ENCODE measurements at places on chromosomes 4 and X. TPM values are rescaled to one million over a fixed set of nuclear protein-coding genes. Genes with fewer than 3 reads are reported as not detected.

Gene XK
- 27.0 TPM for total RNA-seq

Gene DIPK2B
- 4.5 TPM for total RNA-seq

GRCh38 chr4:10981096-10981495 lies 296.5 kb upstream of the CLNK start:
- no peaks in the 10 kb centered on the region for H3K4me1 ChIP-seq
- H3K4me3 ChIP-seq: no peak overlapping the region
- no peak for DNase-seq
- H3K36me3 ChIP-seq: no peaks in the 10 kb centered on the region
- H3K27ac ChIP-seq: no peak overlapping the region

- H3K27ac ChIP-seq: no peak overlapping the region
- no peak overlapping the region for H3K4me3 ChIP-seq
- H3K4me1 ChIP-seq: no peaks in the 10 kb centered on the region
- no peak for DNase-seq
- no peaks in the 10 kb centered on the region for H3K36me3 ChIP-seq
- H3K27me3 ChIP-seq: no peaks in the 10 kb centered on the region
Measured at GRCh38 chr4:144985531-144985930, 112.5 kb downstream of the ANAPC10 start.

Gene PCDH19
- total RNA-seq: 0.71 TPM

Measured in sigmoid colon (tissue), 7 donors.